Activated T-cell treated with anti-CD3 and anti-CD28 coated beads, Interleukin-2, amount 50 U/mL, for 72 hours (primary cell): ENCODE measurements at places on chromosomes 11 and 22.

GRCh38 chr11:78290293-78291176, 101.8 kb downstream of the USP35 start:
- peak; percentile 60 for DNase-seq

DNA sequence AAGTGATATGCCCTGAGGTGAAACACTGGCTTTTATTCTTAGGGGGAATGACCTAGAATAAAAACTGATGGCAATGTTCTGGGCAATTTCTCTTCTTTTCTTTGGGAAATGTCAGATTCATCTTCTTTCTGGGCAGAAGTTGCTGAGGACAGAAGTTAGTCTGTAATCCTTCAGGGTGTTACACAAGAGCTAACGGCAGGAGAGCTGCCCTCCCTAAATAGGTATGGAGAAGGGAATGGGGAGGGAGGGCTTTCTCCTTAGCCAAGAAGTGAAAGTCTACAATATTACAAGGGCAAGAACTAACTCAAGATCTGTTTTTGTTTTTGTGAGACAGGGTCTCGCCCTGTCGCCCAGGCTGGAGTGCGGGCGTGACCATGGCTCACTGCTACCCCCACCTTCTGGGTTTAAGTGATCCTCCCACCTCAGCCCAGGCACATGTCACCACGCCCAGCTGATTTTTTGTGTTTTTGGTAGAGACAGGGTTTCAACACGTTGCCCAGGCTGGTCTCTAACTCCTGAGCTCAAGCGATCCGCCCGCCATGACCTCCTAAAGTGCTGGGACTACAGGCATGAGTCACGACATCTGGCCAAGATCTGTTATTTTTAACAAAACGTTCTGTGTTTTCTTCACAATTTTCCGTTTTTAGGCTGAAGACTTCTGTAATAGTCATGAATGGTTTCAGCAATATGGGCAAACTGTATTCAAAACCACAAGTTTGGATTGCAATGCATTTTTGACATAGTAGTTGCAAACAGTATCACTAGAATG, 7.2 kb downstream of the PIWIL4 start:
- DNase-seq: no peak

GRCh38 chr11:67237574-67237973, 28.7 kb upstream of the GRK2 start:
- no peak for DNase-seq

- no peak for DNase-seq
Observed at GRCh38 chr11:120558744-120559431, 47.3 kb downstream of the GRIK4 start.

GRCh38 chr11:84381666-84382065, 1095.5 kb upstream of the CCDC90B start:
- no peak for DNase-seq

DNA sequence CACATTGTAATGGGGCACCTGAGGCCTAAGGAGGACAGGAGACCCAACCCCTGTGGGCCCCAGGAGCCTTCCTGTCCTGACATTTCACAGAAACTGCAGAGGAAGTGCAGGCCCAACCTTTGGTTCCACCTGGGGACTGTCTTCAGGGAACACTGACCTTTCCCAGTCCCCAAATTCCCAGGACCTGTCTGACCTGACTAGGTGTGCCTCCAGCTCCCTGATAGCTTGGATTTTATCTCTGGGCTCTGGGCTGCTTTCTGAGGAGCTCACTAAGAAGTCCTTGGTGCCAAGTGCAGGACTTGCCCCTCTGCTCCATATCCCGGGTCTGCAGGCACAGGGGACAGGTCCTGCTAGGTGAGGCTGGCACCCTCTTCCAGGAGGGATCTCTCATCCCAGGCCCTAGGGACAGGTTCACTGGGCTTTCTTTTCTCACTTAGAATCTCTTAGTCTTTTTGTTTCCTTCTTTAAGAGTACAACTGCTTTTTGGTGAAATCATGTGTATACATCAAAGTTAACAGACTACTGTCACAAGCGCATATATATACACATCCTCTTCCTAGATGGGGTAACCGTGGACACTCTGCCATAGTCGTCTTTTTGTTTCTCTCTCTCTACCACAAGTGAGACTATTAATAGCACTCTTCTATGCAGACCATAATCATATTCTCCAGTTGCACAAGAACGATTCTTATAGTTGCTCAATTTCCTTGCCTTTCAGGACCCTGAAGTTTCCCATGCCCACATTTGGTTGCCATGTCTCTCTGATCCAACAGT, 72.0 kb upstream of the IGLL5 start:
- no peak for DNase-seq

DNA sequence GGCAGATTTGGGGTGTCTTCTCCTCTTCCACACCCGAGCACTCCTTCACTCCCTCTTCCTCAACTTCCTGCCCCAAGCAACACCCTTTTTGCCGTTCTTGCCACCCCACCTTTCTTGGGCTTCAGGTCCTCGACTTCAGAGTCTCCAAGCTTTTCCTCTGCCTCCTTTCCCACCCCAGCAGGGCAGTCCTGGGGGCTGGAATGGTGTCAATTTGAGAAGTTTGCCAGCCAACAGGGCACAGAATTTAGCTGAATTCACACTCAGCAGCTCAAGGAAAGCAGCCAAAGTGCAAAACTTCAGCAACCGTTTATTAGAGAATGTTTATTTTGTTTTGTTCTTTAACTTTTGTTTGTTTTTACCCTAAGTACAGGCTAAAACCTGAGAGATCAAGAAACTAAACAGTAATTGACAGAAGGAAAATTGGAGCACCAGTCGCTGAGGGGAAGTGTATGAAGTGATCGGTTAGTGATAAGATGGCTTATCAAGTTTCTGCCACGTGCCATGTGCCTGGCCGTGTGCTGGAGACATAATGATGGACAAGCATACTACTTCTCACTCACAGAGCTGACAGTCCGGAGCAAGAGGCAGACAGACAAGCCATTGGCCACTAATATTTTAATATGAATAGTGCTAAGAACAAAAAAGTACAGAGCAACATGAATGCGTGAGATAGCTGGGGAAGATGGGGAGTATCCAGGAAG, 44.4 kb downstream of the AHNAK start:
- no peak for DNase-seq

DNA sequence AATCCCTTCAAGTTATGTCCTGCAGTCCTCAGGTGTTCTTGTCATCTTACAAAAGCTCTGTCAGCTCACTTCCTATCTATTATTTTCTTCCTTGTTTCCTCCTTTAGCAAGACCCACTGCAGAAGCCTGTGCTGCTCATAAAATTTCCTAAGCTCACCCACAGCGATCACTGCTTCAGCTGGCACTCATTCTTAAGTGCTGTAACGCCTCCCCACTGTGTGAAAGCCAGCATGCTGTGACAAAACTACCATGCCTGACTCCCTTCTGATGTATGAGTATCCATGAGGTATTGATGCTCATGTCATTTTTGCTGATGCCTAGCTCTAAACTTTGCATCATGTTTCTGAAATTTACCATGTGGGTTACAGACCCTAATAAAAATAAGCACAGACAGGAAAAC, 41.5 kb upstream of the CNTN5 start:
- DNase-seq: no peak

- no peak for DNase-seq
Observed at GRCh38 chr11:8704136-8704535, 21.5 kb downstream of the RPL27A start.

GRCh38 chr11:87490671-87491070, 452.9 kb downstream of the TMEM135 start:
- no peak for DNase-seq

- DNase-seq: no peak
Observed at GRCh38 chr11:47333886-47334443, 18.5 kb downstream of the MYBPC3 start.

- DNase-seq: no peak
Observed at GRCh38 chr22:39558254-39558727, 12.3 kb upstream of the CACNA1I start.

DNA sequence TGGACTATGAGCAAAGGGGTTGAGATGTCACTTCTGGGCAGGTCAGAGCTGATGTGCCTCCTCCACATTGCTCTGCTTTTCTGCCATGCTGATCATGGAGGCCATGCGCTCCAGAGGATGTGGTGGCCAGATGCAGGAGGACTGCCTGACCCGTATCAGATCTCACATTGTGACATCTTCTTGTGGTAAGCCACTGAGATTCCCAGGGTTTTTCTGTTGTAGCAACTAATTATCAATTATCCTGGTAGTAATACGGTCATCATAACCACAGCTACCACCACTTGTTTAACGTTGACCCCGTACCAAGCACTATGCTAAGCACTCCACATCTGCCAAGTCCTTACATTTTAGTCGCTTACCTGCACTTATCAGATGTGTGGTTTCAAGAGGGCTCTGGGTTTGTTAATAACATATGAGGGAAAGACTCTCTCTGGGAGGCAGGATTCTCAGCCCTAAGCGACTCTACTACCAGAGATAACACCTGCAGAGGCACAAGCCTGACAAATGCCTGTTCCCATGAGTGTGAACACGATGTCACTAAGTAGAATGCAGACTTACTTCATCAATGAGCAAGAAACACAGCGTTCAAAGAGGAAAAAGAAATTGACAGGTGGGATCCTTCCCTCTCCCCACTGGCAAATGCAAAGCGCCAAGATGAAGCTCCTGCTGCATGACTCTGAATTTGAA, 63.6 kb upstream of the TIMP3 start:
- no peak for DNase-seq

DNA sequence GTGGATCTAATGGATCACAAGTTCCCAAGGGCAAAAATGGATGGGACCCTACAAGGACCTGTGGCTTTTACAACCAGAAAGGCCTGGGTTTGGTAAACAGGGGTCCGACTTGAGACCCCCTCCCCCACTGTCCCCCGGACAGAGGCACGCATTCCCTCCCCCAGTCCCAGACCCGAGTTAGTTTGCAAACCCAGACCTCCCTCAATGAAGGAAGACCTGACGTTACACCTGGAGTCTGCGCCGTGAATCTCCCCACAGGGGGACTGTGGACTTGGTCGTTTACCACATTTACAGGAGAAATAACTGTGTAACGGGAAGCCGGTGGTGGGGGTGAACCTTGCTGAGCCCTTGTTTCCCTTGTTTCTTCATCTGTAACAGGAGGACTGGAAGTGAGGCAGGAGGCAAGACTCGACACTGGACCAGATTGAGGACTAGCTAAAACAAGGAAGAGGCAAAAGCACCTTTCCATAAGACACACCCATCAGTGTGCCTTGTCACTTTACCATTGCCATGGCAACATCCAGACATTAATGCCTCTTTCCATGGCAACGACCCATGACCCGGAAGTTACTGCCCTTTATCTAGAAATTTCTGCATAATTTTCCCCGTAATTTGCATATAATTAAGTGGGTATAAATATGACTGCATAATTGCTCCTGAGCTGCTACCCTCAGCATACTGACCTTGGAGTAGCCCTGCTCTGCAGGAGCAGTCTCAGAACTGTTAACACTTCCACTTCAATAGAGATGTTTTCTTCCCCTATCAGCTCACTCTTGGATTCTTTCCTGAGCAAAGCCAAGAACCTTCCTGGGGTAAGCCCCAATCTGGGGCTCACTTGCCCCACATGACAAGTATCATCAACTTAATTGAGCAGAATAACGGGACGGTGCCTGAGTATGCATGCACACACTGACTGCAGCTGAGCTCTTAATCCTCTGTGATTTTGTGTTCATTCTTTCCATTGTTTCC, 25.4 kb downstream of the PDGFB start:
- DNase-seq: no peak

- DNase-seq: no peak
Observed at GRCh38 chr11:102240502-102240901, 76.8 kb upstream of the BIRC3 start.

DNA sequence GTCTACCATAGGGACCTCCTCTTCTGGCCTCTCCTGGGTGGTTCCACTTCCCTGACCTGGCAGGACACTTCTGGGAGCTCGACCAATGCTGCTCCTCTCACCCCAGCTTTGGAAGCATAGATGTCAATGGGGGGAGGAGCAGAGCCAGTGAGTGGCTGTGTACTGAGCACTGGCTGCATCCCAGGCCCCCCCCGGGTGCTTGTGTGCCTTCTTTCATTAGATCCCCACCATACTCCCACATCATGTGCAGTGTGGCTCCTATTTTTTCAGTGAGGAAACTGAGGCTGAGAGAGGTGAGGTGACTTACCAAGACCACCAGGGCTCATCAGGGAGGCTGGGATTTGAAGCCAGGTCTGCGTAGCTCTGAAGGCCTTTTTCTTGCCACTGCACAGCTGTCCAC, 44.3 kb downstream of the LRRC32 start:
- no peak for DNase-seq

GRCh38 chr11:77647654-77648305, 10.2 kb upstream of the CLNS1A start:
- DNase-seq: no peak

GRCh38 chr11:77502346-77502905, 28.5 kb upstream of the PAK1 start:
- no peak for DNase-seq

- no peak for DNase-seq
Observed at GRCh38 chr22:17431179-17431578, 61.9 kb downstream of the CECR2 start.

DNA sequence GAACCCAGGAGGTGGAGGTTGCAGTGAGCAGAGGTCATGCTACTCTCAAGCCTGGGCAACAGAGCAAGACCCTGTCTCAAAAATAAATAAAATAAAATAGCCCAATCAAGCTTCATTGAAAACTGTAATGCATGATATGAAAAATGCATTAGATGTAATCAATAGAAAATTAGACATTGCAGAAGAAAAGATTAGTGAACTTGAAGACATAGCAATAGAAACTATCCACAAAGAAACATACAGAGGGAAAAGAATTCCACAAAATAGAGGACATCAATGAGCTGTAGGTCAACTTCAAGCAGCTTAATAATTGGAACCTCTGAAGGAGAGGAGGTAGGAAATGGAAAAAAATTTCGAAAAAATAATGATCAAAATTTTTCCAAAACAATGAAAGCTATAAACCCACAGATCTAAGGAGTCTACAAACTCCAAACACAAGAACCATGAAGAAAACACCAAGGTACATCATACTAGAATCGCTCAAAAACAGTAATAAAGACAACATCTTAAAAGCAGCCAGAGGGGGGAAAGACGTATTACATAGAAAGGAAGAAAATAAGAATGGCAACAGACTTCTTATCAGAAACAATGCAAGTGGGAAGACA, 104.2 kb downstream of the WNT7B start:
- DNase-seq: no peak

GRCh38 chr11:120061036-120061760, 76.7 kb downstream of the TRIM29 start:
- DNase-seq: no peak

DNA sequence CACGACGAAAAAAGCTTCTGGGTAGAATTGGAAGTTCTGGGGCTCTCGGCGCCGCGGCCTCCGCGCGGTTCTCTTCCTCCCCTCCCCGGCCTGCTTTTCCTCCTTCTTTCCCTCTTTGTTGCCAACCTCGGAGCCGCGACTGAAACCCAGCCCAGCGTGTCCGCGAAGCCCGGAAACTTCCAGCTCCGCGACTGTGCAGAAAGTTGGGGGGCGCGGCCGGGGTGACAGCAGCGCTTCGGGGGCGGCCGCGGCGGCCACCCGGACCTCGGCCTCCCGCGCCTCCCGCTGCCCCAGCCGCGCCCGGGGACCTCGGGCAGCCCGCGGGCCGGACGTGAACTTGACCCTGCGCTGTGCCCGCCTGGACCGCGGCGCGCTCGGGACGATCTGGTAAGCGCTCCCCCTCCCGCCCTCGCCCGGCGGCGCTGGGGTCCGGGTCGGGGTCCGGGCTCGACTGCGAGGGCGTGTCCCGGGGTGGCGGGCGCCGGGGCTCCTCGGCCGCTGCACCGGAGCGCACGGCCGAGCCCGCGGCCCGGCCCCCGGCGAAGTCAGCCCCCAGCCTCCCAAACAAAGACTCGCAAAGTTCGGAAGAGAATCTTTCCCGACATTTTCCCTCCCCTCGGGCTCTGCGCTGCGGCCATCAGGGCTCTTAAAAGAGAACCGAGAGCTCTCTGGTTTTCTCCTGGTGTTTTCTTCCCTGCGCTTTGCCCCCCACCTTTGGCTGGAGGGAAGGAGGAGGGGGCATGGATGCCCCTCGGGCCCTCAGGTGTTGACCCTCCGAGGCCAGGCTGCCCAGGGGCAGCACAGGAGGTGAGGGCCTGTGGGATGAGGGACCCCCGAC, 67.9 kb upstream of the WNT7B start:
- peak; percentile 42 for DNase-seq
